ENCODE measurements at places on chromosomes 1 and 21.

DNA sequence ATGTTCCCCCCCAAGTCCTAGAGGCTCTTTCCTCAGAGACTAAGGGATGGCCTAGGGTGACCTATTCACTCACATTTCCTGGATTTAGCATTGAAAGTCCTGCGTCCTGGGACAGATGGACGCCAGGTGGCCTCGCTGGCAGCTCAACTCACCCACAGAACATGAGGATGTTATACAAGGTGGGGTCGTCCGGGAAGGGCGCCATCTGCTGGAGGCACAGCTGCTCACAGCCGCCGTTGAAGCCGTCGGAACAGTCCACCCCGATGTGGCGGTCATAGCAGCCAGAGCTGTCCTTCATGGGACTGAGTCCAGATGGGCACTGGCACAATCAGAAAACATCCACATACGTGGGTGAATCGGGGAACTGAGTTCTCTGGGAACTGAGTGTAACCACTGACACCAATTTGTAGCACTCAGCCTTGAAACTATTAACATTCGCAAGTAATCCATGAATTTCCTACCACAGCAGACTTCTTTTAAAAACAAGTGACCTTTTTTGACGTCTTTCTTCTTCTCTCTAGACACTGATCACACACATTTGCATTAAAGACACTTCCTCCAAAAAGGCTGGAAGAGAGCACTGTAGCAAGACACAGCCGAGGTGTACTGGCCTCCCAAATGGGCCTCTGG lies 215.4 kb downstream of the ASTN1 start:
- peak; percentile 53 for DNase-seq

DNA sequence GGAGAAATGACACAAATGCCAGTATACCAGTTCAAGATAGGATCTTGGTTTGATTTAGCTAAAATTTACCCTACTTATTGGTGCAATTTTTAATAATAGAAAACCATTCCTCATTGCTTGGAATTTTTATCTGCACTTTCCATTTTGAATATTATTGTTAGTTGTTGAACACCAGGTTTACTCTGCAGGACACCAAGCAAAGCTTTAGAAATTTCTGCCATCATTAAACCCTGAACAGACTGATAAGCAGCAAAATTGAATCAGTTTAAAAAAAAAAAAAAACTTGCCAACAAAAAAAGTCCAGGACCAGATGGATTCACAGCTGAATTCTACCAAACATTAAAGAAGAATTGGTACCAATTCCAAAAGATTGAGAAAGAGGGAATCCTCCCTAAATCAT lies 71.5 kb downstream of the POU2F1 start:
- no peak for DNase-seq

DNA sequence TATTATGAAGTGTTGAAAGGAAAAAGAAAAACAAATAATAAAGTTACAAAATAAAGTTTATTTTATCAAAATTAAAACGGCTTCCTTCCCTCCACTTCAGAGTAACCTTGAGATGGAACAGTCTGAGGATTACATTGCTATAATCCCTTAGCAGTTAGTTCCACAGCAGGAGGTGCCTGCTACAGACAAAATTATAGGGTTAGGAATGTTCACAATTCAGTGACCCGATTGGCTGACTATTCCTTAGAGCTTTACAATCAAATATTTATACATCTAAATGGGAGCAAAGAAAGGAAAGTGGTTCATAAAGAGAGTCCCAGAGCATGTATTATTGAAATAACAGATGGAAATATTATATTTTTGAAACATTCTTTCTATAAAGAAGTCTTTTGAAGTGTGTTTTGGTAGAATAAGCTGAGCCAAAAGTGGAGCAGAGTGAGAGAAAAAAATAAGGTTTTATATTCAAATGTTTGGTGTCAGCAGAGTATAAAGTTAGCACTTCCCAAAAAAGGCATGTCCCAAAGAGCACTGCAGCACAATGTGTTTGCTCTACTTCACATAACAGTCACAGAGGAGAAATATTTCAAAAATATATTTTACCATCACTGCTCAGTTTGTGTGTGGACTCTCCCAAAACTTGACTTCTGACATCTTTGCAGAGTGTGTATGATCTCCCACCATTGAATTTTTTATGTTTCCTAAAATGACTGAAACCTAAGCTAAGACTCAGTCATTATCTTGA lies 71.4 kb upstream of the GORAB start:
- DNase-seq: no peak

DNA sequence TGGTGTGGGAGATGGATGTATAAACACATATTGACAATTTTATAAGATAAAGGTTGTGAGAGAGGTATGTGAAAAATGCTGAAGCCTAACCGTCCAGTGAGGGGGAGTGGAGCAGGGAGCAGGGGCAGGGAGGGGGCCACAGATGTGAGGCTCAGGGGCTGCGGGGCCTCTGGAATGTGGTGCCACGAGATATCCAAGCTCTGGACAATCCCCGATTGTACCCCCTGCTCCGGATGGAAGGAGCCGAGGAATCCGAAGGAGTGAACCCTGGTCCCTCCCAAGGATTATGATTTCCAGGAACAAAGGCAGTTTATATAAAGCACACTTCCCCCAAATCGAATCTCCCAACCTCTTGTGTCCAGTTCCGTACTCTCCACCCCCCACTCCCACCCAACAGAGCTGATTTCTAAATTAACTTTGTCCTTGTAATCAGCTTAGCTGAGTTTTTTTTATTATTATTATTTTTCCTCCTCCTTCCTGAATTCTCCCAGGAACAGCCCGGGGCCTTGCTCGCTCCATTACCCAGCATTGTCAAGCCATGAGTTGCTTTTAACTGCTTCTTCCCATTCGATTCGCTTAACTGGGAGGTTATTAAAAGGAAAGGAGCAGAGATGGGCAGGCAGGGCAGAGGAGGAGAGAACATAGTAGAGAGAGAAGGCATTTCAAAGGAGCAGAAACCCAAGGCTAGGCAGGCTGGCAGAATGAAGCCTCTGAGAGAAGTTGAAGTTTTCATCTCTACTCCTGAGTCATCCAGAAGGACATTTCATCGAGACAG lies 9.4 kb downstream of the KIRREL1 start:
- DNase-seq: peak; percentile 21

GRCh38 chr1:64001038-64001437 lies 202.4 kb upstream of the UBE2U start:
- no peak for DNase-seq

- DNase-seq: no peak
Measured at GRCh38 chr1:42484382-42484781, 21.3 kb downstream of the CCDC30 start.

DNA sequence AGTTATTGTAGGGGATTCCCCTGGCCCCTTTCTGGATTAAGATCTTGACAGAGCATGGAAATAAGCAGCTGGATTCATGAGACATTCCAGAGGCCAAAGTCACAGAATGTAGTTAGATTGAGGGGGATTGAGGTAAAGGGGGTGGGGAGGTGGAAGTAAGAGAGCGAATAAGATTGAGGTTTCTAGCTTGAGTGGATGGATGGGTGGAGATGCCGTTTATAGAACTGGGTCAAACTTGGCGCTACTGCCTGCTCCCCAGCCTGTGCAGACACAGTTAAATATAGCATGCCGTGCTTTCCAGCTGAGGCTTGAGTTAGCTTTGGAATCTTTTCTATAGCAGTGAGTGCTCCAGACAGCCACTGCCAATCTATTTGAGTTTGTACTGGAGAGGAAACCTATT lies 85.7 kb downstream of the DYRK1A start:
- no peak for DNase-seq

DNA sequence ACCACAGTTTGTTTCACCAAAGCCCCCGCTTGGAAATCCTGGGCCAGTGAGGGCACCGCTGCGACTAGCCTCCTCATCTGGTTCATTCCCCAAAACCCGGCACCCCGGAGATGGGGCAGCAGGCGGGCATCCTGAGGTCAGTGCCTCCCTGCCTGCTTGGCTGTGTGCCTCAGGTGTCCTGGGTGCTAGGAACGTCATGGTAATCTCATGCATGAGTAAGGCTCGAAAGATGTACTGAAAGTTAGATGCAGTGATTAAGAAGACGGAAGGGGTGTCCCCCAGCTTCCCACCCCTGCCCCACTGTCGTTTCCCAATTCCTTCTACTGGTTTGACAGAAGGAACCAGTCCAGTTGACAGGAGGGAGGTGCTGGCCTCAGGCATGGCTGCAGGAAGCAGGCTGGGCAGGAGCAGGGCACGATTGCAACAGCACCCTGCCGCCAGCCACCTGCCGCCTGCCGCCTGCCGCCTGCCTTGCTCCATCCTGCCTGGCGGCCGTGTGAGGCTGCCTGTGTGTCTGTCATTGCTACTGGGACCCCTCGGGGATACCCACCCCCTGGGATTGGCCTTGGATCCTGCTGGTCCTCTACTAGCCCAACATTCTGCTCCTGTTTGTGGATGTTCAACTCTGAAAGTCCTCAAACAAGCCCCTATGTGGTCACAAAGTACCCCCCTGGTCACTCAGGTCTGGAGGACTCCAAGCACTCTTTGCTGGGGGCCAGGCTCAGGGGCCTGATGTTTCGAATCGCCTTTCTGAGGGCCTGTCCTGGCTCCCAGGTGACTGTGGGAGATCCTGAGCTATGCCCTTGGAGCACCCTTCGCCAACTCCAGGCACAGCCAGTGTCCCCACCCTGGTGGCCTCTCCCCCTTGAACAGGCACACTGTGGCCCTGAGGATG lies 73.0 kb upstream of the IFFO2 start:
- DNase-seq: no peak

DNA sequence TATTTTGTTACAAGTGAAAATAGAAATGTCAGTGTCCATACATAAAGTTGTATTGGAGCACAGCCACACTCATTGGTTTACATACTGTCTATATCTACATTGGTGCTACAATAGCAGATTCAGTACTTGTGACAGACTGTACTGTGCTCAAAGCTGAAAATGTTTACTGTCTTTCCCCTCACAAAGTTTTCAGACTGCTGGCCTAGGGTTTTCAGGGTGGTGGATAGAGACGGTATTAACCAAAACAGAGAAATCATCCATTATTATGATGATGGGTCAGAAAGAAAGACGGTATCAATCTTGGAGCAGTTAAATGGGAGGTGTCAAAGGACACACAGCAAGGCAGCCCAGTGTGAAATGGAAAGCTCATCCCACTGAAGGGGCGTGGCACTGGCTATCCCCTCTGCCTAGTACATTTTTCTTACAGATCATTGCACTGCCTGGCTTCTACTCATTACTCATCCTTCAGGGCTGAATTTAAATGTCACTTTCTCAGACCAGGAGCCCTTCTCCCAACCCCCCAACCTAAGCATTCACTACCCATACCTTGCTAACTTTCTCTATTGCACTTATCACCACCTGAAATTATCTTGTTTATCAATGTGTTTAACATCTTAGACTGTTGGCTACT lies 10.2 kb downstream of the JAK1 start:
- peak; percentile 60 for DNase-seq

- no peak for DNase-seq
Measured at GRCh38 chr1:197093226-197093885, 26.3 kb upstream of the F13B start.
